Effector memory CD8-positive, alpha-beta T cell (primary cell): ENCODE measurements at places on chromosomes 3 and 15.
A peak's percentile ranks its signal among the peaks of the same experiment; 100 is the strongest.

DNA sequence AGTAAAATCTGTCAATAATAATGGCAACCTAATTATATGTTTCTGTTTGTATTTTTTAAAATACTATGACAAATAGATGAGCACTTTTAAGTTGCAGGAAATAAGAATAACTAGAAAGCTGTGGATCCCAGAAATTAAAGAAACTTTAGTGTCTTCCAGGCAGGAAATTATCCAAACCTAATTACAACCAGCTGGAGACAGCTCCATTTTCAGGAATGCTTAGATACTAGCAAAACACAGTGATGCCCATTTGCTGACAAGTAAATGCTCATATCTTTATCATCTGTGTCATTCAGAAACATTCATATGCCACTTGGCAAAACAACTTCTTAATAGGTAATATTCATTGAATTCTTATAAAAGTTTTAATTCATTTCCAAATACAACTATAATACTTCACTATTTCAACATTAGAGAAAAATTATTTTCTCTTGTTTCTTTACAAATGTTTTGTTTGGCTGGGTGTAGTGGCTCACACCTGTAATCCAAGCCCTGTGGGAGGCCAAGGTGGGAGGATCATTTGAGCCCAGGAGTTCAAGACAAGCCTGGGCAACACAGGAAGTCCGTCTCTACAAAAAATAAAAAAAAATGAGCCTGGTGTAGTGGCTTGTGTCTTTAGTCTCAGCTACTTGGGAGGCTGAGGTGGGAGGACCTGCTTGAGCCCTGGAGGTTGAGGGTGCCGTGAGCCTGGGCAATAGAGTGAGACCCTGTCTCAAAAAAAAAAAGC lies 169.1 kb upstream of the TSPAN3 start:
- no peak for DNase-seq

DNA sequence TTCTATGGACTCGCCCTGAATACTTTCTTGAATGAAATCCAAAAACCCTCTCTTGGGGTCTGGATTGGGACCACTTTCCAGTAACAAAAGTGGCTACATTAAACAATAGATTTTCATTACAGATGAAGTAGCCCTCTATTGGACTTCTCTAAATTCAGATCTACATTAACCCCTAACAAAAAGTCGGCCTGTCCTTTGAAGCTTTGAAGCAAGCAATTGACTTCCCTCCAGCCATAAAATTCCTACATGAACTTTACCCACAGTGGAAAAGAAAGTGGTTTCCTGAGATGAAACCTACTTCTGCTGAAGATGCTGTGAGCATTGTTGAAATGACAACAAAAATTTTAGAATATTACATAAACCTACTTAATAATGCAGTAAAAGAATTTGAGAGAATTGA lies 967.1 kb upstream of the ROBO1 start:
- no peak for DNase-seq

- no peak for DNase-seq
Observed at GRCh38 chr3:52506266-52506966, 11.3 kb downstream of the STAB1 start.

DNA sequence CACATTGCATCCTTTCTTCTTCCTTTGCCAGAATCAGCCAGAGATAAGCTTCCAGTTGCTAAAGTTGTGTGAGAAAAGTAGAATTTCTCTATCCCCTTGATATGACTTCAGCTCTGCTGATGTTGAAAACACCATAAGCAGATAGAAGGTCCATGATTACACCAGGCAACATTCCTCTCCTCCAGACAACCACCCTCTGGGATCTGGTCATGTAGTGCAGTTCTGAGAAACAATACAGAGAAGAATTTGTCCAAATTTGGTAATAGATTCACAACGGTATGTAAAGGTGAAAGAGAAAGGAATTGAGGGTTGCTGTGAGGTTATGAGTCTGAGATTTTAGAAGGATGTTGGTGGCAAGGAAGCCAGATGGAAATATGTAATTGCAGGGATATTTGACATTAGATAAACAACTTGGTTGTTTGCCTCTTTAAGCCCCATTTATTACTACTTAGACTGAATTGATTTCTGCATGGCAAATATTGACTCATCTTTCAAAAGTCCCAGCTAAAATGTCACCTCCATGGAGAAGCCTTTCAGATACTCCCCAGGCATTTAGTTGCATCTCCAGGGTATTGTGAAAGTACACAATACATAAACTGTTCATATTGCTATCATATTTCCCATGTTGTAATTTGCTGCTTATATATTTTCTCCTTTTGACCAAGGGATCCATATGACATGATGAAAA lies 134.9 kb downstream of the GAP43 start:
- DNase-seq: no peak

GRCh38 chr3:15787526-15787925 lies 10.3 kb downstream of the ANKRD28 start:
- DNase-seq: no peak

GRCh38 chr3:97871801-97872524 lies 50.2 kb downstream of the CRYBG3 start:
- peak; percentile 1 for DNase-seq

GRCh38 chr15:56891852-56892440 lies 26.5 kb upstream of the TCF12 start:
- no peak for DNase-seq

GRCh38 chr3:123997543-123997942 lies 5.6 kb upstream of the ROPN1 start:
- DNase-seq: no peak

DNA sequence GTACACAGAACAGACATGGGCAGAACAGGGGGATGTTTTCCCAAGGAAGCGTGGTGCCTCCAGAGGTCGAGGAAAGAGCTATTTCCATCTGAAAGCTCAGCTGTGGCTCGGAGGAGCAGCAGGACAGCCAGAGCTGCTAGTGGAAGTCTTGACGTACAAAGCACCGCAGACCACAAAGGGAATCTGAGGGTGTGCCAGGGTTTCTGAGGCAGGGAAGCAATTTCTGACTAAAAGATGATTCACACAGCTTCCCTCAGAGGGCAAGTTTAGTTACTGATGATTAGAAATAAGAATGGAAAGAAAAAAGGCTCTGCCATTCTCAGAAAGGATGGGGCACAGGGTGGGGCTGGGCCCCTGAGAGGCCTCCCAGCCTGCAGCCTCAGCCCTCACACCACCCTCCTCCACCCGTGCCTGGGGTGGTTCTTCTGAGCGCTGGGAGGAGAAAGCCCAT lies 45.8 kb upstream of the SEC13 start:
- DNase-seq: no peak

DNA sequence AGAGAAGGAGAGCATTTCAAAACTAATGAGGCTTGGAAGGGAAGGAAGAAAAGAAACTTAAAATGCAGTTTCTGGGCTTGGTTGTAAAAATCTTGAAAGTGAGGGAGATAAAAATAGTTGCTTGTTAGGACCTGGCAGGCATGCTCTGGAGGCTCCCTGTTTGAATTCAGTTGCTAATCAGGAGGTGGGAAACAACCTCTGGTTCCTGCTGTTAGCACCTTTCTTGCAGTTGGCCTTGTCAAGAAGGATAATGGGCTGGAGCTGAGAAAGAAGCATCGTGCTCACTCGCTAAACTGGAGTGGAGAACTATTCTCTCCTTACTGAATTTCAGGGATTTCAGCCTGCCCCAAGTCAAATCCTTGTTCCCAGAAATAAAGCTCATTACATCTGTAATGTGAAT lies 23.4 kb downstream of the SNAPC5 start:
- DNase-seq: no peak

DNA sequence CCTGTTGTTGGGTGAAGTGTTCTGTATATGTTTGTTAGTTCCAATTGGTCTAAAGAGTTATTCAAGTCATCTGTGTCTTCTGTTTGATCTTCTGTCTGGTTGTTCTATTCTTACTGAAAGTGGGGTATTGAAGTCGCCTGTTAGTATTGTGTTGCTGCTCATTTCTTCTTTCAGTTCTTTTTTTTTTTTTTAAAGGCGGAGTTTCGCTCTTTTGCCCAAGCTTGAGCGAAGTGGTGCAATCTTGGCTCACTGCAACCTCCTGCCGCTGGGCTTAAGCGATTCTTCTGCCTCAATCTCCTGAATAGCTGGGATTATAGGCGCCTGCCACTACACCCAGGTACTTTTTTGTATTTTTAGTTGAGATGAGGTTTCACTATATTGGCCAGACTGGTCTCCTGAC lies 23.5 kb downstream of the PFN2 start:
- DNase-seq: no peak

- no peak for DNase-seq
Observed at GRCh38 chr3:128597900-128598299, 52.7 kb downstream of the RPN1 start.

- no peak for DNase-seq
Observed at GRCh38 chr15:68354923-68355322, 77.0 kb downstream of the ITGA11 start.

GRCh38 chr15:20340931-20341661 lies 200.5 kb downstream of the GOLGA6L6 start:
- DNase-seq: peak; percentile 26

DNA sequence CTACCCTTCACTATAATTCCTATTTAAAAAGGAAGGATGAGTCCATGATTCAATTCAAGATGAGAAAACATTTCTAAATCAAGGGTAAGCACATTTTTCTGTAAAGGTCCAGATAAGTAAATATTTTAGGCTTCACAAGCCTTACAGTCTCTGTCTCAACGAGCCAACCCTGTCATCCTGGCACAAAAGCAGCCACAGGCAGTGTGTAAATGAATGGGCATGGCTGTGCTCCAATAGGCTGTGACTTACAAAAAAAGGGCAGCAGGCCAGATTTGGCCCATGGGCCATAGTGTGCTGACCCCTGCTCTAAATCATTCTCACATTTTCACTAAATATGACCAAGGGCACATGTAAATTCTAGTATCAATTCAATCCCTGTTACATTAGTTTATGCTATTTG lies 200.4 kb downstream of the WNT5A start:
- DNase-seq: no peak

DNA sequence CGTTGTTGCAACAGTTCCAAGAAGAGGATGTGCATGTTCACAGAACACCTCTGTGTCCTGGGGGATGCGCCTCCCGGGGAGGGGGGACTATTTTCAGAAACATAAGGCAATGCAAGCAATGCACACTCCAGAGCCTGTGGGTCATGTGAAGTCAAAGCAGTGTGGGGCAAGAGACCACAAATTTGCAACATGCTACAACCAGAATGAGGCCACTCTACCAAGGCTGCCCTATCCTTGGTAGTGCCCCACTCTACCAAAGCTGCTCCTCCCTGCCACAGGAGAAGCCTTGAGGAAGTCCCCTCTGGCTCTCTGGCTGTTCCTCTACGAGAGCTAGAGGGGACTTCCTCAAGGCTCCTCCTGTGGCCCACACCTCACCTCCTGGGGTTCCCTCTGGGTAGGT lies 8.4 kb upstream of the NR2C2 start:
- no peak for DNase-seq

- DNase-seq: no peak
Observed at GRCh38 chr3:86937306-86937791, 53.6 kb downstream of the VGLL3 start.

GRCh38 chr3:52771334-52771681 lies 568 bp upstream of the NEK4 start:
- DNase-seq: no peak

GRCh38 chr15:48777645-48778330 lies 33.1 kb downstream of the CEP152 start:
- no peak for DNase-seq

GRCh38 chr3:127735767-127736693 lies 63.3 kb downstream of the ABTB1 start:
- no peak for DNase-seq

DNA sequence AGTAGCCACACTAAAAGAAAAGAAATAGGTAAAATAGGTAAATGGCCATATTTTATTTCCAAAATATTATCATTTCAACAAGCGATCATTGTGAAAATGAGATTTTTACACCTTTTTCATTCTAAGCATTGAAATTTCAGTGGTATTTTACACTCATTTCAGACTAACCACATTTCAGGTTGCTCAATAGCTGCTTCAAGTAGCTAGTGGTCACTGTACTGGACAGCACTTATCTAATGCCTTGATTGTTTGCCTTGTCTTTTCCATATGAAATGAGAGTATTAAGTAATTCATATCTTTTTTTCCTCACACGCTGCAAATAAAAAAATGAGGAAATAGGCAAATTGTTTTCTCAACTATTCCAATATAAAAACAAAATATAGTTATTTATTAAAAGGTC lies 332.8 kb downstream of the NLGN1 start:
- no peak for DNase-seq

DNA sequence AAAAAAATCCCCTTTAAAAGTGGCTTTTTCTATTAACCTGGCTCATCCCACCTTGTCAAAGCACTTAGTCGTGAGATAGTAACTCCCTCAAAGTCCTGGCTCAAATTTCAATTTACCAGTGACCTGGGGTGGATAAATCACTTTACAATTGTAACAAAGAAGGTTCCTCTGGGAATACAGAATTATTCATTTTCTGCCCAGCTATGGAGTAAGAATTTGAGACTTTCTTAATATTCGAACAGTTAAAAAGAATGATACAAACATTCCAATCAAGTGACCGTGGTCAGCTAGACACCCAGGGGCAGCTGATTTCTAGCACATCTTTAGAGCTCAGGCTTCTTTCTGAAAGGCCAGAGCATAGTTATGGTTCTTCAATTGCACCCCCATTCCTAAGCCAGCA lies 291.0 kb upstream of the TGFBR2 start:
- DNase-seq: no peak

- no peak for DNase-seq
Observed at GRCh38 chr3:29693863-29694262, 413.0 kb downstream of the RBMS3 start.

DNA sequence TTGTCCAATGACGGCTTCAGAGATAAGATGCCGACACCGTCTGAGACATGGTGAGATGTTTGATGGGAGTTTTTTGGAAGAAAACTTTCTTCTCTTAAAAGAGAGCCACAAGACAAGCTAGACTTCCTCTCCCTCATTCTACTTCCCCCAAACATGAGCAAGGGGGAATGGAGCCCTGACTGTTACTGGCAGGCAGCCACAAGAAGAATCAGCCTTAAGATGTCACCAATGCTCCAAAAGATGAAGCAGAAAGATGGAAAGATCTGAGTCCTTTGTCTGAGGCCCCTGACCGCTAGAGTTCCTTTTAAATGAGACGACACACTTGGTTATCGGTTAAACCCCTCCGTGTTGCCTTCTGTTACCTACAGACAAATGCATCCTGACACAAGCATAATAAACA lies 108.7 kb downstream of the ST8SIA2 start:
- no peak for DNase-seq
